ENCODE measurements at places on chromosomes 4 and X.

DNA sequence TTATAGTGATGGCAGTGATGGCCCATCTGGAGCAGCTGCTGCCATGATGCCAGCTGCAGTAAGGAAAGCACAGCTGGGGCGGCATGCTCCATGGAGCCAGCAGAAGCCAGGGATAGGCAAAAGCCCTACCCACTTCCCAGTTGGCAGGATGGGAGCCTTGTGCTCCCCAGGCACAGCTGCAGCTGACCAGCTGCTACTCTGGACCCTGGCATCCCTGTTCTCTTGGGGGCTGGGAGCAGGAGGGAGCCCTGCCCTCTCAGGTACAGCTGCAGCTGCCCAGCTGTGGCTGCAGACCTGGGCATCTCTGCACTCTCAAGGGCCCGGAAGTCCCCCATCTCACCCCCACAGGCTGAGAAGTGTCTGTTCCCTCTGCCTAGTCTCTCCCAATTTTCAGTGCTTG is 531.9 kb downstream of the PCDH18 start:
- DNase-seq = no peak

DNA sequence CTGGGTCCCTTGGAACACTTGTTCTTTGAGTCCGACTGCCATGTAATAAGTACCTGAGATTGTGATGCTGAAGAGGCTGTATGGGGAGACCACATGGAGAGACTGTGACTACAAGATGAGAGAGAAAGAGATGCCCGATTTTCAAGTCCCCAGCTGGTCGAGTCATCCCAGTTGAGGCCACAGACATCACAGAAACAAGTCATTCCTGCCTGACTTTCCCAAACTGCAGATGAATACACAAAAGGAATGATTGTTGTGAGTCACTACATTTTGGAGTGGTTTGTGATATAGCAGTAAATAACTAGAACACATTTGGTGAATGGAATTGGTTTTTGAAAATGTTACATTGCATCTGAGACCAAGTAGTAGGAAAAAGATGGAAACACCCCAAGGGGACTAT is 9.0 kb upstream of the YIPF7 start:
- no peak for DNase-seq

GRCh38 chr4:71270901-71271300 is 67.9 kb upstream of the SLC4A4 start:
- no peak for DNase-seq

DNA sequence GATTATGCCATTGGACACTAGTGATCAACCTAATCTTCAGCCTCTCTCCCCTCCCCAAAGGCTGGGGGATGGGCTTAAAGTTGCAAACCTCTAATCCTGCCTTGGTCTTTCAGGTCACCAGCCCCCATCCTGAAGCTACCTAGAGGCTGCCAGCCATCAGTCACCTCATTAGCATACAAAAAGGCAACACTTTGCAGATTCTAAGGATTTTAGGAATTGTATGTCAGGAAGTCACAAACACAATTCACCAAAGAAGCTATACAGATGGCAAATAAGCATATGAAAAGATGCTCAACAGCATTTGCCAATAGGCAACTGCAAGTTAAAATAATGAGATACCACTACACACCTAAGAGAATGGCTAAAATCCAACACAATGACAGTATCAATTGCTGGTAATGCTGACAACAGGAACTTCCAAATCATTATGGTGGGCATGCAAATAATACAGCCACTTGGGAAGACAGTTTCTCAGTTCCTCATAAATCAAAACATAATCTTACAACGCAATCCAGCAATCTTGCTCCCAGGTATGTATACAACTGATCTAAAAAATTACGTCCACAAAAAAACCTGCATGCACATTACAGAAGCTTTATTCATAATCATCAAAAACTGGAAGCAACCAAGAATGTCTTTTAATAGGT is 9.0 kb upstream of the PIM2 start:
- DNase-seq = no peak

GRCh38 chrX:111854556-111855490 is 21.2 kb upstream of the TRPC5OS start:
- no peak for DNase-seq

- DNase-seq = no peak
These were observed 1544.1 kb upstream of the ADGRL3 start for GRCh38 chr4:59655996-59656395.

DNA sequence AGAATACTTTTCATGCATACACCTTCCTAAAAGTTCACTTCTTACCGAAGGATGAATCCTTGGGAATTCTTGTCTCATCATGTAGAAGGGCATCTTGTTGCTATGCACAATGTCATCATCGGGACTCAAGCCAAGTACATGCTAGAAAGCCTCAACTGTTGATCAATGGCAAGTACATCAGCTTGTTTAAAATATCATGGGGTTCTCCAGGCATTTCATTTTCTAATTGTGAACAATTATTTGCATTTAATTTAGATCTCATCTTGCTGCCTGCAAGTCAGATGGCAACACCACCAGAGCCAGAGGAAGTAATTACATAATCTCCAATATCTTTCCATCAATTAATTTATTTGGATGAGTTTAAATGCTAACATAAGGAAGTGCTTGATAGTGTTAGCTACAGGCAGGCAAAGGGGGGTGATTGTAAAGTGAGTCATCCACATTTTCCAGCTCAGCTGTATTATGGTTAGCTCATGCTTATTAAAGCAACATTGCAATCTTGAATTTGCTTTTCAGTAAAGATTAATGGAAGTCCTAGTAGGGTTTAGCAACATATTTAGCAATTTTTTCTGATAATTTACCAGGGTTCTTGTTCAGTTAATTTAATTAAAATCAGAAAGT is 356.5 kb downstream of the CBLL2 start:
- DNase-seq = no peak

DNA sequence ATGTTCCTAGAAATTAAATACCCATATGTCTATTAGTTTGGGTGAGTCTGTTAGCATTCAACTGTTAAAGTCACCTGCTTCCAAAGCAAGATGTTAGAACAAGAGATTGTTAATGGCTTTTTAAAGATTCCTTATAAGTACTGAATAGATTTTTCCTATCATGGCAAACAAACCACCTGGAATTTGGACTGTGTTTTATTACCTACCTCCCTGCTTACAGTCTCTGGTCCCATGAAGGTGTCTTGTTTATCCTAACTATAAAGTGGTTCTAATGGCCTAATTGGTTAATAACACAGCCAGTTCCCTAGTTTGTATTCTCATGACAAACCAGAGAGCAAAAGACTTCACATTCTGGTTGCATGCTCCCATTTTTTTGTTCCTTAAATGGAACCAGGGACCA is 149.5 kb downstream of the PPP1R2C start:
- no peak for DNase-seq

- no peak for DNase-seq
These were observed 406.3 kb upstream of the CPEB2 start for GRCh38 chr4:14596028-14596427.

DNA sequence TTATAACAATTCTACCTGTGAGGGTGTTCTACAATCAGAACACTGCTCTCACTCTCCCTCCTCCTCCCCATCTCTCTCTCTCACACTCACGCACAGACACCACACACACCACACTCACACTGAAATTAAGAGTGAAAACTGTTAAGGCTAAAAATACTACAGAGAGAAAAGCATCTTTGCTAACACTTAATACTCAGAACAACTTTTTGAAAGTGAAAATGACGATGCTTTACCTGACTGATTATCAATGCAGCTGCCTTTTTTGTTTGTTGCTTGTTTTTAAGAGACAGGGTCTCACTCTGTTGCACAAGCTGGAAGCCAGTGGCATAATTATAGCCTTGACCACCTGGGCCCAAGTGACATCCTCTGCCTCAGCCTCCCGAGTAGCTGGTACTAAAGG is 222.4 kb downstream of the APBB2 start:
- DNase-seq = no peak
